ENCODE measurements at places on chromosomes 7 and 10.

DNA sequence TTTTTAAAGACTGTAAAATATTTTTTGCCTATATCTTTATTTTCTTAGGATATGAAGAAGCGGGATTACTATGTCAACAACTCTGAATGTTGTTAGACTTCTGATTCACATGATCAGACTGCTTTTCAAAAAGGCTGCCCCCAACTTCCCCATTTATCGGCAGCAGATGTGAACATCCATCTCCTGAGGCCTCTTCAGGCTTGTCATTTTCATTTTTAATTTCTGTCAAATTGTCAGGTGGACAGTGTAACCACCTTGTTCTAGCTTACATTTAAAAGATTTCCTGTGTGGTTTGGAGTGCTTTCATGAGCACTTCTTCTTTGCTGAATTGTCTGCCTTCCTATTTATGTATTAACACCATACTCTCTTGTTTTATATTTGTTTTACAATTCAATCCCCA, 78.8 kb upstream of the GSDME start:
- DNase-seq: peak; percentile 37

GRCh38 chr10:11404901-11405300, 206.5 kb downstream of the USP6NL start:
- DNase-seq: no peak

GRCh38 chr10:100904917-100905316, 7.8 kb upstream of the SLF2 start:
- DNase-seq: no peak

GRCh38 chr7:43135129-43135528, 22.7 kb downstream of the HECW1 start:
- no peak for DNase-seq

GRCh38 chr10:5252177-5253037, 55.8 kb downstream of the AKR1C4 start:
- no peak for DNase-seq

GRCh38 chr10:98638920-98639319, 192.2 kb upstream of the HPS1 start:
- DNase-seq: no peak

DNA sequence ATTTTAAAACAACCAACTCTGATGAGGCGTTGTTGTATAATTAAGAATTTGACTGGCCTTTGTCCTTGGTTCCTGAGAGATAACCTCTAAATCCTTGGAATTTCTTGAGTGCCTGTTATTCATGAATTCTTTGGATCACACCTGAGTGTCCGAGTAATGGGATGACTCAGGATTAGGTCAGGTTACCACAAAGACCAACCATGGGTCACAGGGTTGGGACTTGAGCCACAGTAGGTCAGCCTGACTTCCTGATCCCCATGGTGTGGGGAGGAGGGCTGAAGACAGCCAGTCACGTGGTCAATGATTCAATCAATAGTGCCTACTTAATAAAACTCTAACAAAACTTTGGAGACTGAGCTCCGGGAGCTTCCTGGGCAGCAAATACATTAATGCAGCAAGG, 192.5 kb downstream of the GFRA1 start:
- DNase-seq: no peak

- no peak for DNase-seq
Measured at GRCh38 chr10:72285972-72286521, 12.3 kb downstream of the DDIT4 start.

- DNase-seq: no peak
Measured at GRCh38 chr10:70358446-70358845, 24.0 kb downstream of the LRRC20 start.

DNA sequence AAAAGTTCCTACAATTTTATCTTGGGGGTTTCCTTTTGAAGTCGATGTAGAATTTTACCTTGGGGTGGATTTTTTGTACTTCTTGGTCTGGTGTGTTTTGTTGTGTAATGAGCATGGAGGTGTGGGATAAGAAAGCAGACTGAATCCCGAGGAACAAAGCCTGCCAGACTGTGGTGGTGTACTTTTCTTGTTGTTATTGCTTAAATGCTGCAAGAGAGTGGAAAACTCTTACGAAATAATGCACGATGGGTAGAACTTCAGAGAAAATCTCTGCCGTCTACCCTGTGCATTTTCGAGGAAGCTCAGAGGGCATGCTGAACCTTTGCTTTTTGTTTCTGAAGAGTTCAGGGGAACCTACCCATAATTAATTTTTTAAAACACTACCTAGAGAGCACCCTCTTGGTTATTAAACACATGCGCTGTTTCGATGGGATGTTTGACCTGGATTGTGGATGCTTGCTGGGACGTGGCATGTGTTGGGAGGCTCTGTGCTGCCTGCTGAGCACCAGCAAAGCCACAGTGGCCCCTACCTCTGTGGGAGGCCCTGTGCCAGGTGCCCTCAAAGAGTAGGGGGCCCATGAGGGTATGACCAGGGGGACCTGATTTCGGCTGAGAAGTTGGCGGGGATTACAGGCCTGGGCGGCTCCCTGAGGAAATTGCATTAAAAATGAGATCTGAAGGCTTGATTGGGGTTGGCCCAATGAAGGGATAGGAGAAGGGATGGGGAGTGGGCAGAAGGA, 94.1 kb downstream of the TCF7L2 start:
- no peak for DNase-seq

- DNase-seq: no peak
Measured at GRCh38 chr10:23432639-23433038, 6.2 kb upstream of the OTUD1 start.

GRCh38 chr10:101446947-101447346, 93.0 kb downstream of the BTRC start:
- DNase-seq: no peak

DNA sequence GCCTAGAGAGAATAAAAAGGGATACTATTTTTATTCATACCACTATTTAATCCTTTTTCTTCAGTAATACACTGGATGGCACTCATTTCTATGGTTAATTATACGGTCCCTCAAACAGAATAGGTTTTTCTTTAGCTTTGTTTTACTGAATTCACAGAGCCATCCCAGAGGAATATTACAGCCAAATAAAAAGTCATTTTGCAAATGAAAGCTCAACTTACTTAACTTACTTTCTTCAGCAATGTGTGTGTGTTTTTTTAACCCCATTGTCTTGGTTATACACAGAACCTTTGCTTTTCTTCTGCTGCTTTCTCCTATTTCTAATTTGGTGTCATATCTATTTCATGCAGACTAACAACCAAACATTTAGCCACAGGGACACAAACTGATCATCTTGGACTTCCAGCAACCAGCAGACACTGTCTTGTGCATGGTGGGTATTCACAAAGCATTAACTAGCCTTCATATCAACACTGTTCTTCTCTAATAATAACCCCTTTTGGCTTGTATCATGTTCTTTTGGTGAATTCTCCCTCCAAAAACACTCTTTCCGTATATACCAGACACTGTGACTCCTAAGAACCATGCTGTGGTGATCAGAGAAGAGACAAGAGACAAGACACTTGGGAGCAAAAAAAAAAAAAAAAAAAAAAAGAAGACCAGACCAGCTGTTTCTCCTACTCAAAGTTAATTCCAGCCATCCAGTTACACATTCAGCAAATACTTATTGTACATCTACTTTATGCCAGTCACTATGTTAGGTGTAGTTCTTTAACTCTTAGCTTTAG, 40.4 kb downstream of the PIP4K2A start:
- DNase-seq: no peak

- DNase-seq: no peak
Measured at GRCh38 chr7:130894909-130895750, 161.1 kb upstream of the KLF14 start.

GRCh38 chr7:18824157-18824556, 293.3 kb downstream of the TWIST1 start:
- DNase-seq: no peak

GRCh38 chr7:27185013-27185853, at the start of gene HOXA11:
Gene HOXA11, minus strand, starts transcription at chr7:27185232. Its CDS starts 88 bp downstream, at chr7:27185144.
- DNase-seq: no peak

DNA sequence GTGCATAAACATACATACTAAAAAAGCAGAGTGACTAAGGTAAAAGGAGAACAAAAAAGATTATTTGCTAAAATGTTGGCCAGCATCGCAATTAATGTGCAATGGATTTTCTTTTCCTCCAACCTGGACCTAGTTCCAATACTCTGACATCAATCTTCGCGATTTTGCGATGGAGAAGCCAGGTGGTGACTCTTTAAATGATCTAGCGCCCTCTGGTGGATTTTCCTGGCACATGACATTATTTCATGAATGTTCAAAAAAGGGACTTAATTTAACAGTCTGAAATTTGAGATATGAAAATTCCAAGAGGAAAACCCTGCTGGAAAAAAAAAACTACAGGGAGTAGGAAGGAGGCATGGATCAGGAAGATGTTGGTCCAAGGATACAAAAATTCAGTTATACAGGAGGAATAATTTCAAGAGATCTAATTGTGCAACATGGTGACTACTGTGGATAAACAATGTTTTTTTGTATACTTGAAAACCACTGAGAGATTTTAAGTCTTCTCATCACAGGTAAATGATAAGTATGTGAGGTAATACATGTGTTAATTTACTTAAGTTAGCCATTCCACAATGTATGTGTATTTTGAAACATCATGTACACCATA, 4.3 kb upstream of the KCNMA1 start:
- peak; percentile 77 for DNase-seq

DNA sequence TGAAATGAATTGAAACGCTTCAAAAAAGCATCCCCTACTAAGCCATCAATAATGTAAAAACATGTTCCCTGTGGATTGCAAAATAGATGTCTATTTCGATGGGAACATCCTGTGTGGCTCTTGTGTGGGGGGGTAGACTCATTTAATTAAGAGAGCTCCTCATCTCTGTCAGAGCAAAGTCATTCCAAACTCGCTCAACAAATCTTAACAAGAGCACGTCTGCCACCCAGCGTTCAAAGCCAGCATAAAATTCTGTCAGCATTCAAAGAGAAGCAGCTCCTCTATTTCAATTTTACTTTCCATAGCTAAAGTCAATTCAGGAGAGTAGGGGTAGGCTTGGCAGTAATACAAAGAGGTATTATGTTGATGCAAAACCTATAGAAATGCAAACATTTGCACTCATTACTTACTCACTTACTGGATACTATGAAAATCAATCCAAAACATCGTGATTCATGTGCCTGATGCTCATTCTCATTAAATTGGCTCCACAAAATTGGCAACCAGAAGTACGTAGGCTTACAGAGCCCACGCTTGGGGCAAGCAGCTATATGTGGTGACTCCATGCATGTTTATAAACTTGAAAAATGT, 114.9 kb downstream of the IPMK start:
- peak; percentile 15 for DNase-seq

- DNase-seq: no peak
Measured at GRCh38 chr10:48507933-48508790, 96.7 kb downstream of the ARHGAP22 start.

DNA sequence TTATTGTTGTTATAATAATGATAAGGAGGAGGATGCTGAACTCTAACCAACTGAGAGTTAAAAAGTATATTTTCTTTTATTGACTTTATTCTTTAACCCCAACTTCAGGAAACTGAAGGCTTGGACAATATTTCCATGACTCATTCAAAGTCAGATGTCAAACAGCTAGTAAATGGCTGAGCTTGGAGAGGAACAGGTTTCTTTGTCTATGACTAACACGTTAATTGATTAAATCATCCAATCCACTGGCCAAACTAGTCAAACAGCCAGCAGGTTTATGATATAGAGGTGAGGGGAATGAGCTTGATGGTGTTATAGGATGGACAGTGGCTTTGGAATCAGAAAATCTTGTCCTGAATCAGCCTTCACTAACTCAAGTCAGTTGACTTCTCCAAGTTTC, 119.1 kb upstream of the WDR11 start:
- DNase-seq: no peak

- no peak for DNase-seq
Measured at GRCh38 chr7:4261601-4261960, 420.5 kb upstream of the FOXK1 start.

DNA sequence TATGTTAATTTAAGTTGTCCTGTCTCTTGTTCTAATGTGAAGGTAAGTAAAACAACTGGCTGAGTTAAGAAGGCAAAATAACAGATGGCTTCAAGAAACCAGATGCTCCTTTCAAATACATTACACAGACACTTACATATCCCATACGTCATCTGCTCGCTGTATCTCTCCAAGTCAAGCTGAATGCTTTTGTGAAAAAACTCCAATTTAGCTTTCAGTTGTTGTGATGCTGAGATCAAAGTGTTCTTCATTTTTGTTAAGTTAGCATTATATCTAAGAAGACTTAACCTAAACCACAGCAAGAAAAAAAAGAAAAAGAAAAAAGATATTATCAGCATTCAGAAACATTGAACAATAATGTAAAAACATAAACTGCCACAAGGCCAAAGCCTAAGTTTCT, 18.5 kb upstream of the ERLIN1 start:
- no peak for DNase-seq

GRCh38 chr7:88310956-88311674, 4.4 kb upstream of the STEAP4 start:
- no peak for DNase-seq

GRCh38 chr7:25395976-25396375, 167.7 kb upstream of the NPVF start:
- DNase-seq: no peak

- no peak for DNase-seq
Measured at GRCh38 chr7:35463751-35464150, 209.9 kb upstream of the TBX20 start.

DNA sequence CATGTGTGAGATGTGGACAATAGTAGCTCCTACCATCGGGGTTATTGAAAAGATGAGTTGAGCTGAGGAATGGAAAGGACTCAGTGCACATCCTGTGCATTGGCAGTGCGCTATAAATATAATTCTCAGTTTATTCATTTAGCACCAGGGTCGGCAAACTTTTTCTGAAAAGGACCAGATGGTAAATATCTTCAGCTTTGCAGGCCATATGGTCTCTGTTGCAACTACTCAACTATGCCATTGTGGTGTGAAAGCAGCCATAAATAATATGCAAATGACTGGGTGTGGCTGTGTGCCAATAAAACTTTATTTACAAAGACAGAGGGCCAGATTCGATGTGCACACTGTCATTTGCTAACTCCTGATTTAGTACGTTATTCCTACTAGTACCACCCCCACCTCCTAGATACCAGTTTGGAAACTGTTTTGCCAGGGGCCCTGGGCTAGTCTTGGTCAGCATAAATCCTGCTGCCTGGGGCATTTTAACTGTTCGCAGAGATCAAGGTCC, 422.9 kb upstream of the MKI67 start:
- no peak for DNase-seq

- DNase-seq: peak; percentile 24
Measured at GRCh38 chr7:11613292-11613930, 218.6 kb downstream of the THSD7A start.

GRCh38 chr10:60513281-60513680, 123.6 kb upstream of the ANK3 start:
- no peak for DNase-seq

DNA sequence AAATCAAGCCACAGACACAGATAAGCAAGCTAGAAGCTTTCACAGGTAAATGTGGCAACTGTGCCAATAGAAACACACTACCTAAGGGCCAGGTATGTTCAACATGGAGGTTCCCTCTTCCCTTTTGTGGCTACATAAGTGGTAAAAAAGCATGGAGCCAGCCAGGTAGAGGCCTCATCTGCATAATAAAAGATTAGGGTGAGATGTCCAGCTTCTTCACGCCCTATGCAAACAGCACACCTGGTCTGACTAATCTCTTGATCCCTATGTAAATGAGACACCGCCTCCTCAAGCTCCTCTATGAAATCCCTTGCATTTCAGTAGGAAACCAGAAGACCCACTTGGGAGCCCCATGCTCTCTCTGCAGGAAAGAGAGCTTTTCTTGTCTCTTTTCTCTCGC, 282.2 kb downstream of the NEBL start:
- DNase-seq: no peak

All from GM20000 (cell line).